ENCODE measurements at places on chromosomes 4 and X. TPM values are rescaled to one million over a fixed set of nuclear protein-coding genes. Genes with fewer than 3 reads are reported as not detected.

PHKA1 gene
- 8.7 TPM for total RNA-seq

SHROOM2 gene
- total RNA-seq: 1.2 TPM

DNA sequence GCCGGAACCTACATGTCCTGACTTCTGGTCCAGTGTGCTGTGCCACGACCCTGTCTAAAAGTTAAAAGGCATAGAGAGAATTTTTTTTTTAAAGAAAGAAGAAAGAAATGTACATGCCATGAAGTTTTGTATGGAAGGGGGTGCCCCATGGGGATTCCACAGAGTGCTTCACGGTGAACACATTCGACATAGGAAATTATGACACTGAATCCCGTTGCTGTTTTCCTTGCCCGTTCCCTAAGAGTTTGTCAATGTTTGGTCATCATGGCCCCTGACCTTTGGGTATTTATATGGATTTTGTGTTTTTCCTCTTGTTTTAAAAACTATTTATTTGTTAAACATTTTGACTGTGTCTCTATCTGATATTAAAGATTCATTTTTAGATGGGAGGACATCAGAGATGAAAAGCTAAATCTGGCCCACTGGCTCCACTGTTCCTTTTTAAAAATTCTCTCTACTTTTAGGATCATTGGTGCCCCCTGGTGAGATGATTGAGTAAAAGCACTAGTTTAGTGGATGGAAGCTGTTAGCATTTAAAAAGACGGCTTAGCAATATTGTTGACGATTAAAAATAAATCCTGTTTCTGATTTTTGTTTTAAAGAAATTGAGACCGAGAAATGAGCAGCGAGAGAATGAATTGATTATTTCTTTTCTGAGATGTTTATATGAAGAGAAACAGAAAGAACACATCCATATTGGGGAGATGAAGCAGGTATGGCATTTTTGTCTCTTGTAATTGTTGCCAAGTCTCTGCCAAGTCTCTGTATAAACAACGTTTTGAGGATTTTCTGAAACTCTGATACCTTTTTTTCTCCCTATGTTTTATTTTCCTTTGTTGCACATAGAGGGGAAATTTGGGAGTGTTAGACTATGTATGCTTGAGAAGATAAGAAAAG lies 75.0 kb downstream of the PTTG2 start:
- DNase-seq: no peak

DNA sequence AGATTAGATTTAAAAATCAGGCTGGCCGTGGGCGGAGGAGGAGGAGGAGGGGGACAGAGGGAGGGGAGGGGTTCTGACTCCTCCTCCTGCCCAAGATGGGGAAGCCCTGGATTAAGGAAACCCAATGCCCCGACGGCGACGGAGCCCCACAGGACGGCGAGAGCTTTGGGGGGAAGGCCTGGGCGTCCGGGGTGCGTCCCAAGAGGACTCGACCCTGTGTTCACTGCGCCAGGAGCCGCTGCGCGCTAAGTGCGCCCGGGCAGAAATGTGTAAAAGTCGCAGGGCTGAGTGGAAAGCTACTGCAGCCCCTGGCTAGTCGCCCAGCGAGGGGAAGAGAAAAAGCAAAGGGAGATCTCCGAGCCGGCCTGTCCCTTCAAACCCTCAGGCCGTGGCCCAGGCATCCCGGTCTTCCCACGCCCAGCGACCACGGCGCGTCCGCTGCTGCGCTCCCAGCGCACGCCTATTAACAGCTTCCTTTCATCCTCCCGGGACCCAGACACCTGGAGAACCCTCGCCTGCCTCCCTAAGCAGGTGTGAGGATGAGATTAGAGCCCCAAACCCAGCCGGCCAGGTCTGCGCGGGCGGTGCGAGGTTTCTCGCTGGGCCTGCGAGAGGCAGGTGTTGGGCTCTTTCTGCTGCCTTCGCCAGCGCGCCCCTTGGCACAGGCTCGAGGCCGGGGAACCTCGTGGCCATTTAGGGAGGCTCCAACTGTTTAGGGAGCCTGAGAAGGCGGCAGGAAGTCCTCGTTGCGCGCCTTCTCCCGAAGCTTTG lies 1.4 kb upstream of the RPS6KA3 start:
- peak; percentile 70 for DNase-seq

GRCh38 chr4:41526628-41527027 lies 11.3 kb upstream of the LIMCH1 start:
- DNase-seq: no peak

- no peak for DNase-seq
Observed at GRCh38 chrX:150094996-150095395, 156.7 kb upstream of the EOLA2 start.

- no peak for DNase-seq
Observed at GRCh38 chrX:55057675-55058249, 17.1 kb upstream of the PAGE2B start.

PGM2 gene
- 22.1 TPM for total RNA-seq

ANK2 gene
- 21.0 TPM for total RNA-seq

DNA sequence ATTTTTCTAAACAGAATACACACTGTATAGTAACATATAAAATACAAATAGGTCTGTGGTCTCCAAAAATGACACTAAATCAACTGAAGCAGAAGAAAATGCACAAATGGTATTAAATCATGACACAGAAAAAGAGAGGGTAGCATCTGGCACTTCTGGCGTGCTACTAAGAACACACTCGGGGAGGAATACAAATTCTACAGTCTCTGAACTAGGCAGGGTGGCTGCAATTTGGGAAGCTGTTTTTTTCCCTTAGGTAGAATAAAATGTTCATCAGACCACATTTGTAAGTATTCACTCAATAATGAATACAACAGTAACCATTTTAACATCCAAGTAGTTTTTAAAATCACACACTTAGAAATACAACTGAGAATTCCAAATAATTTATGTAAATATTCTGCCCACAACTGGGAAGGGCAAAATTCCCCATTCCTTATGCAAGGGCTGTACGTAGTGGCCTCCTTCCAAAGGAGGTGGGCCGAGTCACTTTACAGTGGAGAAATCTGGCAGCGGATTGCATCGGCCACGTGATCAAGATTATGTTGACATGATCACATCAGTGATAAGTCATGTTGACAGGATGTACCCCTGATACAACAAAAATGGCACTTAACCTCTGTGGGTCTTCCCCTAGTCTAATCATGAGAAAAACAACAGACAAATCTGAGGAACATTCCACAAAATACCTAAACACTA lies 101.1 kb downstream of the TSPAN5 start:
- DNase-seq: no peak

SEPSECS gene
- total RNA-seq: 26.2 TPM

GRCh38 chr4:84527391-84527790 lies 28.3 kb upstream of the NKX6-1 start:
- DNase-seq: no peak

- DNase-seq: no peak
Observed at GRCh38 chrX:110182362-110182761, 135.5 kb downstream of the AMMECR1 start.

- DNase-seq: peak; percentile 43
Observed at GRCh38 chr4:37685161-37685822, 884 bp downstream of the RELL1 start.

DNA sequence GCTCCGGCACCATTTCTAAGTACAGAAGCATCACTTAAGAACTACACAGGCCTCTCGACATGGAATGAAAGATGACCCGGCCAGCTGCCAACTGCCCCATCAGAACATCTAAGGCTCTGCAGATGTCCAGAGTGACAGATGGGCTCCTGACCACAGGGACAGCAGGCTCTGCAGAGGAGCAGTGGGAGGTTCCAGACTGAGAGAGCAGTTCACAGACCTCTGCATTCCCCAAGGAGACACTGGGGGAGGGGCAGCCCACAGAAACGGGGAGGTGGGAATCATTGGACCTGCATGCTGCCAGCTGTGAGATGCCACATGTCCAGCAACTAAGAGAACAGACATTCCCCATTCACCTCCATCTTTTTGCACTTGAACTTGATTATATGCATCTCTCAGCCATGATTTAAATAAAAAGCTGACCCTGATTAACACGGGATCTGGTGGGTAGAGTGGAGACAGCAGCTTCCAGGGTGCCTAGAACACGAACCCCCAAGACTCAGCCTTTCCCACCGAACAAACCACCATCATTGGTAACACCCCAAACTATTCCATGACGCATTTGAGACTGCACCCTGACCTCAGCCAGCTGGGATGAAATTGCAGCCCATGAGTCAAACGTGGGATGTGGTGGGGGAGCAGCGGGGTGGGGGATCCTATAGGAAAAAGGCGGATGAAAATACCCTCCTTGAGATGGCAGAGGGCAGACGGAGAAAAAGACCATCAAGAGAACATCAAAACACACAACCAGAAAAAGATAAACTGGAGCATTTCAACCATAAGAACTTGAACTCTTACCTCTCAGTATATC lies 47.2 kb downstream of the AFAP1 start:
- no peak for DNase-seq

DNA sequence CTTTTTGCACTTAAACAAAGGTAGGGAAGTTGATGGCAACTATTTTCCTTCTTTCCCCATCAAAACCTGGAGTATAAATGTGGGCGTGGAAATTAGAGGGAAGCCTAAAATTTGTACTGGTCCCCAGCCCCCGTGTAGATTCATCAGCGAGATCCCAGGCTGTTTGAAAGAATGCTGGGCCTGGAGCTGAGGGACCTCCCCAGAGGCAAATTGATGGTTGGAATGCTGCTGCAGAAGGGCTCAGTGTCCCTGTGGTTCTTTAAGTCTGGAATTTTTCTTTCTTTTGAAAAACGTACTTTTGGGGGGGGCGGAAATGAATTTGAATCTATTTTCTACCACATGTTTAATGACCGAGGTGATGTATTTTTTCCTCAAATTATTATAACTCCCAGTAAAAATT lies 197.2 kb downstream of the CBR4 start:
- no peak for DNase-seq

- no peak for DNase-seq
Observed at GRCh38 chr4:152277333-152277732, 258.6 kb downstream of the FBXW7 start.

DNA sequence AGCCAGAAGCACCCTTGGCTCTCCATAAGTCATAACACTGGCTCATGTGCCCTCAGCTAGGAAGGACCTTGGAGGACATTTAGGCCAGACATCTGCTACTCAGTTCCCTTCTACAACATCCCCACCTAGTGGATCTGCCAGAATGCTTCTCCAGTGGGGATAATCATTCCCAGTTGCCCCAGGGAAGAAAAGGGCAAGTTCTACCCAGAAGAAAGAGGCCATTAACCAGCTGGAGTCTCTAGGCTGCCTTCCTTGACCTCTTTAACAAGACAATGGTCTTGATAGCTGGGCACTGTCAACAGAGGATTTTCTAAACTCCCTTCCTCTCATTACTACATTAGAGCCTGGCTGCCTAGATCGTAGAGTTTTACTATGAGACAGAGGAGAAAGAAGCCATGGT lies 42.0 kb downstream of the LGI2 start:
- DNase-seq: no peak

MAGEB18 gene
- total RNA-seq: not detected

GRCh38 chr4:26822546-26822945 lies 38.1 kb upstream of the STIM2 start:
- no peak for DNase-seq

SOWAHB gene
- 24.8 TPM for total RNA-seq

DNA sequence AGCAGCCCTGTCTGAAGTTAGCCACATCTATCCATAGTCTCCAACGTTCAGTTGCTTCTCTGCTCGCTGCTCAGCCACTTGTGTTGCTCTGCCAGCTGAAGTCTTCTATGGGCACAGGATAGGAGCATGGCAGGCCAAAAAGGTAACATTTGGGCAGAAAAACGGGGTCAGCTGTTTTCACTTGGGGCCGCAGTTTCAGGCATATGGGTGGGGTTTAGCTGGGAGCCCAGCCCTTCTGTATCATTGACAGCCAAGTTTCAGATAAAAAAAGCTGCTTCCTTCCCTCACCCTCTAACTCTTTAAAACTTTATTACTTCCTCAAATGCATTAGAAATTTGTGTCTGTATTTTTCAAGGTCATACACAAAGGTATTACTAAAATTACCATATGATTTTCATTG lies 18.4 kb upstream of the MANBA start:
- no peak for DNase-seq

DNA sequence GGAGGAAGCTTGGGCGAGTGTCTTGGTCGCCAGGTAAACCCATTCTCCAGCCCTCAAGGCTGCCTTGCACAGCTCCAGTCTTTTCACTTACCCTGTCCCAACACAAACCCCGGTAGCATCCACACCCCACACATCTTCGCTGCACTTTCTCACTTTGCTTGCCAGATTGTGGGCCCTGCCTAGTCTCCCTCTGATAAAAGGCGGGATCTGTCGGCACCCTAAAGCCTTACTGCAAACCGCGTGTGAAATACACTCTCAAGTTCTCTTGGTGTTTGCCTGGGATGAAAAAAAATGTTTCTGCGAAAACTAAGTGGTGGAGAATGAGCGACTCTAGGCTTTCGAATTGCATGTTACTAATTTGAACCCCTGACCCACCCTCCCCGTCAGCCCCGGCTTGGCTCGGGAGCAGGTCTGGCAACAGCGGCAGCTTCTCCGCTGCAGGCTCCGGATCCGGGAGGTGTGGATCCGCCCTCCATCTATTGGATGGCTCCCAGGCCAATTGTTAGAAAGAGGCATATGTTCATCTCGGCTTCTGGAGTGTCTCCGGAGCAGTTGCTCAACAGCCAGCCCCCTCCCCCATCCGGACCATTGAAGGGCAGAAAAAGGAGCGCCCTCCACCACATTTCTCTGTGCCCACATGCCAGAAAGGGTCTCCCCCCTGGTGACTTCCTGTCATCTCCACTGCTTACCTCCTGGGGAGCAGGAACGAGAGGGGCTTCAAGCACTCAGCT lies 3.0 kb upstream of the CITED1 start:
- DNase-seq: peak; percentile 66

- DNase-seq: no peak
Observed at GRCh38 chr4:173019664-173020063, 148.9 kb upstream of the GALNT7 start.

Measured in mucosa of descending colon (tissue), 3 donors.